RWPE1 (cell line): ENCODE measurements at places on chromosomes 5 and 9.

DNA sequence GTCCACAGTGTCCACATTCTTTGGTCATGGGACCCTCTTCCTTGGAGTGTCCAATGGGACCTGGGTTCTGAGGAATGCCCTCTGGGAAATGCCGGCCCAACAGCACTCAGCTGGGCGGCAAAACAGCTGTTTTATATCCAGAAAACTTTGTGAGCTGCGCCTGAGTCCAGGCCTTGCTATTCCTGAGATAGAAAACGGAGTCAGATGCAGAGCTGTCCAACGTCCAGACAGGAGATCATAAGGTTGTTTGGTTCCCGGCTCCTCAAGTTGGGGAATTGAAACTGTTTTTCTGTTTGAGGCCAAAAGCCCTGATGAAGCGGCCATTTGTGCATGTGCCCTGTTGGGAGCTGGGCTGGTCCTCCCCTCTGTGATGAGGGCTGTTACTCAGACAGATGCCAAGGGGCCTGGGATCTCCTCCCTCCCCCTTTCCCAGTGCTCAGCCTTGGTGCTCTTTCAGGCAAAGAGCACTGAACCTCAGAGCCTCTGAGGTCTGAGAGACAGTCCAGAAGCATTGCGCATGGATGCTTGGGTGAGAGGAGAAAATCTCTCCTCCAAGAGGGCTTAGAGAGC is 66.6 kb upstream of the GARNL3 start:
- no peak for DNase-seq

DNA sequence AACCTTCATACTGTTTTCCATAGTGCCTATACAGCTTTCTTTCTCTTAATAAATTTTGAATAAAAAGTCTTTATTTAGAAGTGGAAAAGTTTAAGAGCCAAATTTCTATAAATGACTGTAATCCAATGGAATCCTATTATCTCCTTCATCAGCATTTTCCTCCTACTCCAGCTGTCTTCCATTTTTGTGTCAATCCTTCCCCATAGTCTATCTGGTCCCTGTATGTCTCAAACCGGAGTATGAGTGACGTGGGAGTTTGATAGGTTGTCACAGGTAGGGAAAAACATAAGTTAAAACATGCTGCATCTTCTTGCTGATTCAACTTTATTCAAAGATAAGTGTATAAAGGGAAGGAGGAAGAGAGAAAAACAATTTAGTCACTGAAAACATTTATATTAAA is 70.4 kb downstream of the ADAMTS6 start:
- no peak for DNase-seq

DNA sequence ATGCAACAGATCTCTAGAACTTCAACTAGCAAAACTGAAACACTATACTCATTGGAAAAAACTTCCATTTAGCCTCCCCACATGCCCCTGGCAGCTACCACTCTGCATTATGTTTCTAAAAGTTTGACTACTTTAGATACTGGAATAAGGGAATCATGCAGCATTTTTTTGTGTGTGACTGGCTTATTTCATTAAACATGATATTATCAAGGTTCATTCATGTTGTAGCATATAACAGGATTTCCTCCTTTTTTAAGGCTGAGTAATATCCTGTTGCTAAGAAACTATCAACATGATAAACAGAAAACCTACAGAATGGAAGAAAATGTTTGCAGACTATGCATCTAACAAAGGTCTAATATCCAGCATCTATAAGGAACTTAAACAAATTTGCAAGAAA is 597.9 kb downstream of the DMRTA1 start:
- DNase-seq, result no peak

GRCh38 chr5:107968406-107968843 is 297.7 kb upstream of the EFNA5 start:
- no peak for DNase-seq

- DNase-seq, result no peak
These were observed 32.2 kb downstream of the PDE6A start for GRCh38 chr5:149912226-149912871.

DNA sequence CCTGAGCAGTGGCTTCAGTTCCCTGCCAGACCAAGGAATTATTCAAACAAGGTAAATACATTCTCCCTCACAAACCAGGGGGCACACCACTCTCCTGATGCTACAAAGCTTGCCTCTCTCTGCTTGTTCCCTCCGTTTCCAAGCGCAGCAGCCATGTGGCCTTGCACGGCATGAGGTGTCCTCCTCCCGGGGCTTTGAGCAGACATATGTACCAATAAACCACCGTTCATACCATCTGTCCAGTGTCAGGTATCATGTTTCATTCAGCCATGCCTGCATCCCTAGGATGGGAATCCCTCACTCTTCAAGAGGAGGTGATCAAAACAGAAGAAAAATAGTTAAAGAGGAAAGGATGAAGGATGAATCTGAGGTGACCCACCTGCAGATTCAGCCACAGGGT is 282.7 kb downstream of the ENC1 start:
- no peak for DNase-seq
